Hematopoietic multipotent progenitor cell treated with erythropoietin and hydrocortisone succinate and interleukin-3 and kit ligand, for 8 days (in vitro differentiated cells): ENCODE measurements at places on chromosomes 13 and 19.
A peak's percentile ranks its signal among the peaks of the same experiment; 100 is the strongest.

DNA sequence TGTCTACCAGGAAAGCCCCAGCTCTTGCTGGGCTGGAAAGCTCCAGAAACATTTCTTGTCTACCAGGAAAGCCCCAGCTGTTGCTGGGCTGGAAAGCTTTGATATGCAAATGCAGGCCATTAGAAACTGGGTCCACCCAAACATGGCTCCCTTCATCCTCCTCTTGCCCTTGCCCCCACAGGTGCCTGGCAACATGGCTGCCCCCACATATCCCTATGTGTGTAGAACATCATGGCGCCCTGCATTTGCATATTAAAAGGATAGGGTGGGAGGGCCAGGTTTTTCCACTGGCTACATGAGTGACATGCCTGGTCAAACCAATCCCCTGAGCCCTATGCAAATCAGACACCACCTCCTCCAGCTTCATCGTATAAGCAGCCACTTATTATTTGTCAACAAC is 455.4 kb upstream of the ARGLU1 start:
- no peak for DNase-seq

- no peak for DNase-seq
Observed at GRCh38 chr13:52421216-52421615, 15.2 kb upstream of the THSD1 start.

- DNase-seq: peak; percentile 1
Observed at GRCh38 chr19:22735911-22736645, 47.9 kb downstream of the ZNF99 start.

DNA sequence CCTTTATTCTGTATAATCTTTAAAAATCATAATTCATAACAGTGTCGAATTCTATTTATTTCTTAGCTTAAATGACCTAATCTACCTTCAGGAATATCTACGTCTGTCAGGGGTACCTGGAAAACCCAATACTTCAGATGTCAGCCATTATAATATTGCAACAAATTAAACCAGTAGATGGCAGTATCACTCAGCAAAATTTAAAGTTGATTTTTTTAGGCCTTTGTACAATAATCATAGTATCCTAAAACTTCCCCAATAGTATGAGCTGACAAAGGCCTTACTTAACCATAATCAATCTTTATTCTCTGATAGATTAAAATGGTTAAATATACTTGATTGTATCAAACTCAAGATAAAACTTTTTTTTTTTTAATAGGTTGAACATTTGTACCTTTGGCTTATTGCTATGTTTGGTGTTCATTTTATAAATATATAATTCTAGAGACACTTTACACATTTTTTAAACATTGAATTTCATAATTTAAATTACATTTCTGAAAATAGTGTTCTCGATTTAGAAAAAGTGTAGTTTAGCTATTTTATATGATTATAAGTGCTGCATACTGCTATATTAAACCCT is 830.2 kb upstream of the SPRY2 start:
- DNase-seq: peak; percentile 33

DNA sequence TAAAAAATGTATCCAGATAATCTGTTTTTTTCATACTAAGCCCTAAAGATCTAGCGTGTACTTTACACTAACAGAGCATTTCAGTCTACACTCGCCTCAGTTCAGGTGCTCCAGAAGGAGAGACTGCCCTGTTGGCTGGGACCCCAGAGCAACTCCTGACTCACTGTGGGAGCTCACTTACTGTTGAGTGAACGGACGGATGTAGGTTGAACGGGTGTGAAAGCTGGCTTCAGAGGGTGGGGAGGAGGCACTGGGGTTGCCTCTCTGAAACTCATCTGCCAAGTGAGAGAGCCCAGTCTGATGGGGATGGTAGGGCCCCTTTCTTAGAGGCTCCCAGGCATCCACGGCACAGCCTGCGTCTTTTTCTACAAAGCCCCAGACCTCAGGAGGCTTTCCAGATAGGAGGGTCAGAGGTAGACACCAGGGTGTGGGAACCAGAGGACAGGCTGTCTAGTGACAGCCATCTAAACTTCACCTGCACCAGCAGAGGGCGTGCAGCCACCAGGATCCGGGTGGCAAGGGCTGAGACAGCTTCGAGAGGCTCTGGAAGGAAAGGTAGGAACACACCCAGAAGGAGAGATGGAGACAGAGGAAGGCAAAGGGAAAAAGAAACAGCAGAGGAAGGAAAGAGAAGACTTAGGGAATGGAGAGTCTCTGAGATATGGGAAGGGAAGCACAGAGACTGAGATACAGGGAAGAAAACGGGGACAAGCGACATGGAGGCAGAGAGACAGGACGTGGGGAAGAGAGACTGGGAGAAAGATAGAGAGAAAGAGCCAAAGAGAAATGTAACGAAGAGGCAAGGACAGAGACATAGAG is 3.7 kb downstream of the KASH5 start:
- DNase-seq: peak; percentile 80

DNA sequence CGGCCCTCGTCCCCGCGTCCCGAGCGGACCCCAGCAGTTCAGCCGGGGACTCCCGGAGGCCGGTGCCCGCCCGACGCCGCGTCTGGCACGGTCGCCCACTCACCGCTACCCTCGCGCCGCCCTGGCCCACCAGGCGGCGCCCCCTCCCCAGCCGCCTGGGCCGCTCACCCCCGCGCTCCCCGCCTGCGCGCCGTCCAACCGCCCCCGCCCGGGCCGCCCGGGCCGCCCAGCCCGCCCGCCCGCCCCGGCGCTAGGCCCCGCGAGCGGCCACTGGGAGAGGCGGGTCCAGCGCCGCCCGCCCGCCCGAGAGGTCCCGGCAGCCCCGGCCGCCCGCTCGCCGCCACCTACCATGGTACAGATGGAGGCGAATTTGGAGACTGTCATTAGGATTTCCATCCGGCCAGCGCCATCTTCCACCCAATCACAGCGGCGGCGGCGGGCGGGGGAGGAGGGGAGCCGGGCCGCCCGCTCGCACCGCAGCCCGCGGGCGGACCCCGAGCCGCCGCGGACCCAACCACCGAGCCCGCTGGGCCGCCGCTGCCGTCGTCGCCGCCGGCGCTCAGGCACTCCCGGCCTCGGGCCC is at the start of gene USP12:
USP12 (minus strand) TSS at position 568 of the 583 bp plus-strand sequence; CDS start at position 396, 172 bp downstream.
- DNase-seq: no peak

DNA sequence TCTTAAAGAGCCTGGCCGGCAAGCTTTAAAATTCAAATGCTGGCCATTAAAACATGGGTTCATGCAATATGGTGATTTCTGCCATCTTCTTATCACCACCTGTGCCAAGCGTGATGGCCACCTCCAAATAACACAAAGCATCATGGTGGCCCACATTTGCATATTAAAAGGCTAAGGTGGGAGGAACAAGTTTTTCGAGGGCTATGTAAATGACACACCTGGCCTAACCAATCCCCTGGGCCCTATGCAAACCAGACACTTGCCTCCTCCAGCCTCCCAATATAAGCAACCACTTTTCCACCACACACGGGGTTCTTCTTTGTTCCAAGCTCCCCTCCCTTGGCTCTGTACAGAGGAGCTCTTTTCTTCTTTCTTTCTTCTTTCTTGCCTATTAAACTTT is 14.4 kb downstream of the LILRB4 start:
- no peak for DNase-seq

DNA sequence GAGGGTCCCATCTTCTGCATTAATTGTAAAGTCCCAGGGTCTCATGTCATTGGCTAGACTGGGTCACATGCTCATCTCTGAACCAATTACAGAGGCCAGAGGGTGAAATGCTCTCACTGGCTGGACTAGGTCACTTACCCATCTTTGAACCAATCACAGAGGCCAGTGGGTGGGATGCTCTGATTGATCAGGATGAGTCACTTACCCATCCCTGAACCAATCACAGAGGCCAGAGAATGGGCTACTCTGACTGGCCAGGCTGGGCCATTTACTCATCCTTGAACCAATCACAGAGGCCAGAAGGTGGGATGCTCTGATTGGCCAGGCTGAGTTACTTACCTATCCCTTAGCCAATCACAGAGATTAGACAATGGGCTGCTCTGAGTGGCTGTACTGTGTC is 5.3 kb downstream of the MISP start:
- DNase-seq: peak; percentile 51

GRCh38 chr13:35763782-35764123 is 287.3 kb upstream of the MAB21L1 start:
- DNase-seq: no peak

DNA sequence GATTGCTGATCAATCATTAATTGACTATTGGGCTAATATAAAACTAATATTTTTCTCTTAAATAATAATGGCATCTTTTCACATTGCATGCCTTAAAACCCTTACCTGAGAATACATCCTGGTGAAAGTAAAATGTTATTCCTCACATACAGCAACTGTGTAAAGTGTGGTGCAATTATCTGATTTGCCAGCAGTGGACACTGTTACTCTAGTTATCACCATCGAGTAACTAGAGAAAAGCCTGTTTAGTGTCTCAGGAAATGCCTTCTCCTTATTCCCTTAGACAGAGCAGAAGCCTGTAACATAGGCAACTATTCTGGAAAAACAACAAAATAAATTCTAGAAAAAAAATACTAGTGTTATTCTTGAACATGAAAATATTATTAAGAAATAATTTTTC is 459.8 kb downstream of the FGF14 start:
- peak; percentile 23 for DNase-seq

DNA sequence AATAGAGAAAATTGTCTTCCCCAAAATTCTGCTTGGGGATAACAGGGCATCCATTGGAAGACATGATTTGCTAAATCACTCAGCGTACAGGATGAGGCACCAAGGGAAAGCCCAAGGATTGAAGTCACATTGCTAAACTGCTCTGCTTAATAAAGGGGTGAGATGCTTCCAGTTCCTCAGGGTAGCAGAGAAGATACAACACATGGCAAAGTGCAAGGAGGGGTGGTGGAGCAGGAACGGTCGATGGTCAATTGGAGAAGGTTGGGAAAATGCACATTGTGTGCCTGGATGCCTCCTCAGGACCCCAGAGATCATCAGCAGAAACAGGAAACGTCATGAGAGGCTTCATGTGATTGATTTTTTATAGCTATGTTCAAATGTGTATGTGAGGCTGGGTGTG is 116.3 kb upstream of the SOX1 start:
- DNase-seq: no peak

DNA sequence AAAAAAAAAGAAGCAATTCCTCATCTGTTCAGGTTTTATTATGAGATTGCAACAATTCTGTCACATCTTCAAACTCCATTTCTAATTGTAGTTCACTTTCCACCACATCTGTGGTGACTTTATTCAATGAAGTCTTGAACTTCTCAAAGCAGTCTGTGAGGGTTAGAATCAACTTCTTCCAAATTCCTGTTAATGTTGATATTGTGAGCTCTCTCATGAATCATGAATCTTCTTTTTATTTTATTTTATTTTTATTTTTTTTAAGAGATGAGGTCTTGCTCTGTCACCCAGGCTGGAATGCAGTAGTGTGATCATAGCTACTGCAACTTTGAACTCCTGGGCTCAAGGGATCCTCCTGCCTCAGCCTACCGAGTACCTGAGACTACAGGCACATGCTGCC is 19.6 kb downstream of the ARHGAP35 start:
- no peak for DNase-seq

GRCh38 chr19:4695224-4695731 is 25.1 kb upstream of the MYDGF start:
- no peak for DNase-seq

DNA sequence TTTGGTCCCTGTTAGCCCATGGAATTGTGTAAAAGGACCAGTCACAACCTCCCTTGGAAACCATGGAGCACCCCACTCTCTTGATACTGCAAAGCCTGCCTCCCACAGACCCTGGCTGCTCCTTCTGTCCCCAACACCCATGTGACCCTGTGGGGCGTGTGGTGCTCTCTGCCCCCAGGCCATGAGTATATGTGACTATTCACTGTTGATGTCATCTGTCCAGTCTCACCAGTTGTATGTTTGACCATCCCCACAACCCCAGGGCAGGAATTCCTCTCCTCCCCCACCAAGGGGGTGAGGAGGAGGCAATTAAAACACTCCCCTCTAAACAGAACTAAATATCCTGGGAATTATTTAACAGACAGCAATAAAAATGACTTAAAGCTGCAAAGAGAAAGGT is 35.2 kb downstream of the KCTD15 start:
- DNase-seq: no peak

GRCh38 chr13:86003029-86003428 is 203.8 kb upstream of the SLITRK6 start:
- no peak for DNase-seq

- no peak for DNase-seq
Observed at GRCh38 chr13:97202761-97203160, 19.4 kb upstream of the MBNL2 start.

DNA sequence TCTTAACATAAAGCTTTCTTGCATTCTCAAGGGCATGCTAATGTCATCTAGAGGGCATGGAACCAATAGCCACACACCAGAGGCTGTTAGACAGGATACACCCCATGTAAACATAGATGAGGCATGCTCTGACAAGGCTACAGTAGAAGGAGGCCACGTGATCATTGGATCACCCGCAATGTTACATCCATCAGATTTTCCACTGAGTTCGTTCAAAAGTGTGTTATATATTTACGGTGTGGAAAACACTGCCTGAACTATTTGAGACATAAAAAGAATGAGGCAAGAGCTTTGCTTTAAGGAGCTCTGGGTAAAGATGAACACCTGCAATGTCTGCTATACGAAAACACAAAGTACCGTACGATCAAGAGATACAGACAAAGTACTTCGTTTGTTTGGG is 817.5 kb upstream of the SLC10A2 start:
- DNase-seq: no peak

DNA sequence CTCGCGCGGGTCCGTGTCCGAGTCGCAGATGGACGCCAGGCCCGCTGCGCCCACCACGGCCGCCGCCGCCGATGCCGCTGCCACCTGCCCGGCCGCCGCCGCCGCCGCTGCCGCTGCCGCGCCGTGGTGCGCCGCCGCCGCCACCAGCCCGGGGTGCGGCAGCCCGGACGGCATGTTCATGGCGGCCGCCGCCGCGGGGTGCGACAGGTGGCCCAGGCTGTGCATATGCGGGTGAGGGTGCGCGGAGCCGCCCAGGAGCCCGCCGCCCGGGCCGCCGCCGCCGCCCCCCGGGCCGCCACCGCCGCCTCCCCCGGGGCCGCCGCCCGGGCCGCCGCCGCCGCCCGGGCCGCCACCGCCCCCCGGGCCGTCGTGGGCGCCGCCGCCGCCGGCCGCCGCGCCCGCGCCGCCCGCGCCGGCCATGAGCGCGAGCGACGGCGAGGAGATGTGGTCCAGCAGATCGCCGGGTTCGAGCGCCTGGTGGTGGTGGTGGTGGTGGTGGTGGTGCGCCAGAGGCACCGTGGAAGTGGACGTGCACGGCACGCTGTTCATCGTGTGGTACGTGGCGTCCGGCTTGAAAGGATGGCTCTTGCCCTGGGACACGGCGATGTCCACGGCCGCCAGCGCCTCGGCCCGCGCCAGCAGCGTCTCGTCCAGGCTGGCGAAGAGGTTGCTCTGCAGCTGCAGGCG is 1.3 kb downstream of the POU4F1 start:
- DNase-seq: no peak

GRCh38 chr19:31132753-31133110 is 216.5 kb downstream of the TSHZ3 start:
- no peak for DNase-seq

DNA sequence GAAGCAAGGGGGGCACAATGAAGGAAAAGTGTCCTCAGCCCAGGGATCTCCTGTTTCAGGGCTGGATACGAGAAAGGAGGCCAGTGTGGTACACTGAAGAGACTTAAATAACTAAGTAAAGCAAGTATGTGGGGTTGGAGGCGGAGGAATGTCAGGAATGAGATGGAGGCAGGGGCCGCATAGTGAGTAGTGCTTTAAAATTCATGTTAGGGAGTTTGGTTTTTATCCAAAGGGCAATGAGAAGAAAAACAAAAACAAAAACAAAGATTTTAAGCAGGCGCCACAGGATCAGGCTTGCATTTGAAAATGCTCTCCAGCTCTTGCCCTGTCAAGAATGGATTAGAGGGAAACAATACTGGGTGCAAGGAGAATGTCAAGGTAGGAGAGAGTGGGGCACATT is 273.4 kb downstream of the DCLK1 start:
- no peak for DNase-seq
